Eye (tissue), 1 donor: ENCODE measurements at places on chromosomes 3 and 15.

GRCh38 chr3:189337673-189338091 lies 165.9 kb downstream of the TPRG1 start:
- DNase-seq: no peak

DNA sequence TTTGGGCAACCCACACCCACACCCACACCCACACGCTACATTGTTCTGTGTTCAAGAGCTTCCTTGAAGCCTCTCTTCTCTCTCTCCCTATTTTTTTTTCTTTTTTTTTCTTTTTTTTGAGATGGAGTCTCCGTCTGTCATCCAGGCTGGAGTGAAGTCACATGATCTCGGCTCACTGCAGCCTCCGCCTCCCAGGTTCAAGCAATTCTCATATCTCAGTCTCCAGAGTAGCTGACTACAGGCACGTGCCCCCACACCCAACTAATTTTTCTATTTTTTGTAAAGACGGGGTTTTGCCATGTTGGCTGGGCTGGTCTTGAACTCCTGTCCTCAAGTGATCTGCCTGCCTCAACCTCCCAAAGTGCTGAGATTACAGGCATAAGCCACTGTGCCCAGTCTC lies 271.1 kb downstream of the SHQ1 start:
- no peak for DNase-seq

DNA sequence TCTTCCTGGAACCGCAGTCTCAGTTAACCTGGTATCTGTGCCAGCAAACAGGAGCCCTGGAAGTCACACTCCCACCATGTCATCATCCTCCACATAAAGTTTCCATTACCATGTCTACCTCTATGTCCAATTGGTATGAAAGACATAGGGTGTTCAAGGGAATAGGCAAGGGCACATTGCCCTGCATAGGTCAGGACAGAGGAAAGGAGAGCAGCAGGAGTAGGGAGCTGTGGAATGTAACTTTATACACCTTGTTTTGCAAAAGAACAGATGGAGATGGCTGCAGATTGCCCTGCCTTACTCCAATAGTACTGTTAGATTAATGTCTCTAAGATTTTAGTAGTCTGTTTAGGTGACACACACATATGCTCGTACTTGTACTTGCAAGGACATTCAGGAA lies 1056.4 kb downstream of the NTRK3 start:
- DNase-seq: no peak

DNA sequence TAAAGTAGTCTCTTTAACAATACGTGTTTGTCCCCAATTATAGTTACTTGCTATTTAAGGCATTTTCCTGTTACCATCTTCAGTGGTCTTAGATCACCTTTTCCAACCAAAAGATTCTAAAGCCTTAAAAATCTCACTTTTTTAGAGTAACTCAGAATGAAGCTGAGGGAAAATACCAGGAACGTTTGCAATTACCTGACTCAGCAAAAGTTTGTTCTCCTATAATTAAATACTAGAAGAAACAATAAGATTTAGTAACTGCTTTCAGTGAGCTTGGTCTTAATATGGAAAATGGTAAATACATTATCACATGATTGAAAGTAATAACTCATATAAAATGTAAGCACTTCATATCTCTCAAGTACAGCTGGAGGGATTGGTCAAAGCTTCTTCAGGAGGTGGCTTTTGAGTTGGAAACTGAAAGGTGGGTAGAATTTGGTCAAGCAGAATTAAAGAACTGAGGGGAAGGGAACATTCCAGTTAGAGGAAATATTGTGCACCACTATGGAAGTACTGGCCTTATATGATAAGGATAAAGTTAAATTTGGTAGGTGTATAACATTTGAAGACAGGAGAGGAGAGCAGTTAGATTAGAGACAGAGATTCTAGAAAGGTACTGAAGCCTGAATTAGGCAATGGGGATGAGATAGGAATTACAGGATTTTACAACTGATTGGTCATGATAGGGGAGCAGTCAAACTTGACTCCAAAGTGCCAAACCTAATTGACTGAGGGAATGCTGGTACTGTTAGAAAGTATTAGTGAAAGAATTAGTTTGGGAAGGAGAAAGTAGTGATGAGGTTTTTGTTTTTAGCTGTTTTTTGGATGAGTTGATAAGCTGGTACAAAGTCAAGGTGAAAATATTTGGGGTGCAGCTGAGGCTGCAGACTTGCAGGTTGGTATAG lies 21.9 kb downstream of the TSC22D2 start:
- no peak for DNase-seq

DNA sequence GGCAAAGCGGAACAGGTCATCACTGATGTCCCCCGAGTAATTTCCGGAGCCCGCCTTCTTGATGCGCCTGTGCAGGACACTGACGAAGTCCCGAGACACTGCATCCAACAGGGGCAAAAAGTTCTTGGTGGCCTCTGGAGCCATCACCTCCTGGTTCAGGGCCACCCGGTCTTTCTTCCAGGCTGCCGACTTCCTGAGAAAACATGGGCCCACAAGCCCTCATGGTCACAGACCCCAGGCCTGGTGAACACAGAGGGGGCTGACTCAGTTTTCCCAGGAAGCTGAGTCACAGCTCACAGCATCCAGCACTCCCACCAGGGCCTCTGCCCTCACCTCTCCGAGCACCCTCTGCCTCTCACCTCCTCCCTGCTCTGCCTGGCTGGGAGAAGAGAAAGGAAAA lies 22.4 kb downstream of the CYP11A1 start:
- DNase-seq: no peak

- DNase-seq: no peak
Observed at GRCh38 chr3:81938681-81939080, 177.2 kb upstream of the GBE1 start.

- DNase-seq: no peak
Observed at GRCh38 chr3:30729936-30730335, 123.5 kb downstream of the TGFBR2 start.

DNA sequence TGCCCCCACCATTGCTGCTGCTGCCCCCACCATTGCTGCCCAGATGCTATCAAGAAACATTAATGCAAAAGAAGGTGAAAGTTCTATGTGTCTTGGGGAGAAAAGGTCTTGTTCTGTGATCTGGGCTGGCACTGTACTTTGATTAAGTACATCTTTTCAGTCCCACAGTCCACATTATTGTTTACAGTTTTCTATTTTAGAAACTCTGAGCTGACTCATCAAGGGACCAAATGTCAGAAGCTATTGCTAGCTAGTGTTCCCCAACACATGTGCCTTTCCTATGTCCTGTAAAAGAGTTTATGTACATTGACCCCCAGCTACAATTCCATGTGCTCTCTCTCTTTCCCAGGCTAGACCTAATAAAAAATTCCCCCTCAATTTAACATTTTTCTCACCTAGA lies 264.7 kb upstream of the NECTIN3 start:
- DNase-seq: no peak

DNA sequence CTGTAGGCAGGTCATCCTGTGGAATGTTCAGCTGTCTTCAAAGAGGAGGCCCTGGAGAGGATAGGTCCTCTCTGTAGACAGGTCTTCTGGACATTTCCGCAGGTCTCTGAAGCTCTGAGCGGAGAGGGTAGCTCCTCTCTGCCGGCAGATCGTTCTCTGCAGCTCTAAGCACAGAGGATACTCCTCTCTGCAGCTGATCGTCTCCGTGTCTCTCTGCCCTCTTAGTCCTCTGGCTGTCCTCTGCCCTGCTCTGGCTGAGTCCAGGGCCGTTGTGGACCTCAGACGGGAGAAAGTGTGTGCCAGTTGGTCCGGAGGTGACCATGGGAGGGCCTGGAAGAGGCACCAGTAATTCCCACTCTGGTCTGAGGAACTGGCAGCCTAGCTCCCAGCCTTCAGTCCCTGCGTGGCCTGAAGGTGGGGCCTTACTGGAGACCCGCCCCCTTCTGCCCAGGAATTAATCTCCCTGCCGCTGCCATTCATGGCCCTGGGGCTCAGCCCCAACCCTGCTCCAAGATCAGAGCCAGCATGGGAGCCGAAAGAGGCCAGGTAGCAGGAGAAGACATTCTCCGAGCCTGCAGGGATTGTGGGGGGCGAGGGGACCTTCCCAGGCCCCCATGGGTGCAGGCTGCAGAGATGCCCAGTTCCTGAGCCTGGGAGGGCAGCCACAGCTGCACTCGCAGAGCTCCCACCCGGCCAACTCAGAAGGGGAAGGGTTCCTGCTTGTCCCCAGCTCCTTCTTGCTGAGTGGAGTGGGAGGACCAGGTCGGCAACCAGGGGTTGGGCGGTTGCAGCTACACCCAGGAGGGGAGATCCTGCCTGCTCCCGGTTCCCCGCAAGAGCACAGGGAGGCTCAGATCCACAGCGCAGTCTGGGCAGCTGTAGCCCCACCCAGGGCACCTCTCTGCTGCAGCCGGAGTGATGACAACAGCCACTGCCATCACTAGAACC lies 488.7 kb downstream of the RSL24D1 start:
- no peak for DNase-seq

GRCh38 chr3:8239718-8240695 lies 261.6 kb upstream of the LMCD1 start:
- peak; percentile 66 for DNase-seq
